ENCODE measurements at places on chromosomes 16 and 17. TPM values are rescaled to one million over a fixed set of nuclear protein-coding genes. Genes with fewer than 3 reads are reported as not detected.
A peak's percentile ranks its signal among the peaks of the same experiment; 100 is the strongest.

DNA sequence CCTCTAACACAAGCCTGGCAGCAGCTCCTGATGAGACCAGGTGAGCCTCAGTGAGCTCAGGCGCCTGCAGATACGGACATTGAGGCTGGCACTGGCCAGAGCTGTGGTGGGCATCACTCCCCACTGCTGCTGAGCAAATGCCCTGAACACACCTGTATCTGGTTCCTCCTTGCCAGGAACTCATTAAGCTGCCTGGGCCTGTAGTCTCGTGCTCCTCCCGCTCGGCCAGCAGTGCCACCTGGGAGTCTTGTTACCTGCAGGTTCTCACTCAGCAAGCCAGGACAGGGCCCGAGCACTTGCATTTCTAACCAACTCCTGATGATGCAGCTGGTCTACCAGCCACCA is 13.3 kb downstream of the EIF4A3 start:
- DNase-seq = no peak

- no peak for DNase-seq
Observed at GRCh38 chr17:72763981-72764380, 328.5 kb downstream of the SLC39A11 start.

DNA sequence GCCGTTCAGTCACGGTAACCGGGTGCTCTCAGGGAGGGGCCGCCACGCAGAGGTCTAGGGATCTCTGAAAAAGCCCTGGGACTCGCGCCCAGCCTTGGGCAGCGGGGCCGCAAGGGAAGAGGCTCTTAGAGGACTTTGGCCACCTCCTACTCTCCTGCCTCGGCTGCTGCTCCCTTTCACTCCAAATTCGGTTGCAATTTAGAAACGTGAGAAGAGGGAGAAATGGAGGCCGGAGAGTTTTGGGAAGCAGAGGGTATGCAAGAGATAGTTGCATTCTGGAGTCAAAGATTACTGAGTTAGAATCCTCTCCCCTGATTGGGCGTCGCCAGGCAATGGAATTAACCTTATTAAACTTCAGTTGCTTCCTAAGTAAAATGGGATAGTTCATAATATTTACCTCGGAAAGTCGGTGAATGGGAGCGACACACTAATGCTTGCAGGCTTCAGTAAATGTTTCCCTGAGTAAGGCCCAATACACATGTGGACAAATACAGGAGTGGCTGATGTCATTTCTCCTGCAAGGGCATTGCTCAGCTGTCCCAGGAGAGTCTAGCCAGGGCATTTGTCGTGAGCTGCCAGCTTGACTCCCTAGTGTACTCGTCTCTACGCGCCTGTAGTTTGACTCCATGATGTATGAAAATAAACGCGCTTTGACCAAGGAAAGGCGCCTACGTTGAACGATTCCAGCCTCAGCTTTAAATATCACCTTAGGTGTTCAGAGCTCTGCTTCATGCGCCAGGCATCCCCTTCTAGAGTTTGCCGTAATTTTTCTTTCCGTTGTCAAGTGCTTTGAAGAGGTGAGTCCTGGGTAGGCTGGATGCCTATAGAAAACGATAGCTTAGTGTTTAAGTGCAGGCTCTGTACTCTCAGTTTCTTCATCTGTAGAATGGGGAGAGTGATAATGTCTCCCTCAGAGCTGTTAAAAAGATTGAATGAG is 667 bp downstream of the OGFOD1 start:
- DNase-seq = no peak

DNA sequence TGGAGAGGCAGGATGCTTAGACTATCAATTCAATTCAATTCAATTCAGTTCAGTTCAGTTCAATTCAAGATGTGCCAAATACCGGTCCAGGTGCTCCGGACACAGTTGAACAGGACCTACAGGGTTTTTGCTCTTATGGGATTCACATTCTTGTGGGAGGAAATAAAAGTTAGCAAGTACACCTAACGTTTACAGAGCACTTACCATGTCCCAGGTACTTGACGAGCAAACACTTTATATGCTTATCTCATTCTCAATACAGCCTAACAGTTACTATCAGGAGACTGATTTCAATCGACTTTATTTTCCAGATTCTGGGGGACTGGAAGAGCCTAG is 467 bp upstream of the GDE1 start:
- no peak for DNase-seq

GRCh38 chr16:22861580-22861979 is 47.6 kb downstream of the HS3ST2 start:
- no peak for DNase-seq

- no peak for DNase-seq
Observed at GRCh38 chr17:79070266-79070880, 4.3 kb upstream of the ENGASE start.

DNA sequence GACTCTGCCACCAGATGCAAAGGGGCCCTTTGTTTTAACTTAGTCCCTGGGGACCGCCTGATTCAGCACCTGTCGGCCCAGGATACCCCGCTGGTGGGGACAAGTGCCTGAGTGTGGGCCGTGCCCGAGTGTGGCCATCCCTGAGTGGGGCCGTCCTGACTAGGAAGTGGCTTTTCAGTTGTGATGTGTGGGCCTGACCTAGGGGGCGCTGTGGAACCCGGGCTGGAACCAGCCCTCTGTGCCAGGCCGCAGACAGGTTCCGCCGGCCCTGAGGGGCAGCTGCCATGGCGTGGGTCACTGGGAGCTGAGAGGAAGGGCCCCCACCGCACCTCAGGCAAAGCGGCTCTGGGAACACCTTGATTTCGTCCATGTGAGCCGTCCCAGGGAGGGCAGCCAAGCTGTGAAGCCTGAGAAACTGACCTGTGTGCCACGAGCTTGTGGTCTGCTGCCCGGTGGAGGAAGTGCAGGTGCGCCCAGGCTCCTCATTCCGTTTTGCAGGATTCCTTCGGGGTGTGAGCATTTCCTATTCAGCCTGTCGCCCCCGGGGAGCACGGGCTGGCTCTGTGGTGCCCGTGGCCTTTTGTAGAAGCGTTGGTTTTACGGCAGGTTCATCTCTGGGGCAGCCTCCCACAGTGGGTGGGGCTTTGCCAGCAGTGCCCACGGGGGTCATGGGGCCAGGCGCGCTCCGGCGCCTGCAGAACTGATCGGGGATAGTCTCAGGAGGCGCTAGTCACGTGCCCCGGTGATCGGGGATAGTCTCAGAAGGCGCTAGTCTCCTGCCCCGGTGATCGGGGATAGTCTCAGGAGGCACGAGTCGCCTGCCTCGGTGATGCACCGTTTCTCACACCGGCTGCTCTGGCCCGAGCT is 5.3 kb downstream of the RPL13 start:
- DNase-seq = peak; percentile 43

- DNase-seq = peak; percentile 83
Observed at GRCh38 chr16:67528870-67529581, 397 bp downstream of the RIPOR1 start.

CCL23 gene
- total RNA-seq = 5.2 TPM

ESRP2 gene
- total RNA-seq = 0.15 TPM

ADAM11 gene
- 15.4 TPM for total RNA-seq

Data from heart left ventricle (tissue), 16 donors.